ENCODE measurements at places on chromosomes 4 and X.

GRCh38 chrX:44904542-44905115, 31.6 kb downstream of the KDM6A start:
- no peak for DNase-seq

- no peak for DNase-seq
These were observed 45.5 kb downstream of the VCX2 start for GRCh38 chrX:8125566-8125965.

- DNase-seq = no peak
These were observed 4.0 kb downstream of the CDKN2AIP start for GRCh38 chr4:183448436-183448835.

- DNase-seq = no peak
These were observed 25.5 kb upstream of the LRCH2 start for GRCh38 chrX:115259238-115259875.

GRCh38 chr4:137408527-137409177, 123.6 kb downstream of the PCDH18 start:
- no peak for DNase-seq

All from NCI-H2171 (cell line).